Pancreas (tissue), 10 donors: ENCODE measurements at places on chromosomes 12 and 14. TPM values are rescaled to one million over a fixed set of nuclear protein-coding genes. Genes with fewer than 3 reads are reported as not detected.

The KLHL33 gene
- 0.09 TPM for total RNA-seq

The TAS2R20 gene
- total RNA-seq = 0.42 TPM

The MGAT2 gene
- 13.1 TPM for total RNA-seq

DNA sequence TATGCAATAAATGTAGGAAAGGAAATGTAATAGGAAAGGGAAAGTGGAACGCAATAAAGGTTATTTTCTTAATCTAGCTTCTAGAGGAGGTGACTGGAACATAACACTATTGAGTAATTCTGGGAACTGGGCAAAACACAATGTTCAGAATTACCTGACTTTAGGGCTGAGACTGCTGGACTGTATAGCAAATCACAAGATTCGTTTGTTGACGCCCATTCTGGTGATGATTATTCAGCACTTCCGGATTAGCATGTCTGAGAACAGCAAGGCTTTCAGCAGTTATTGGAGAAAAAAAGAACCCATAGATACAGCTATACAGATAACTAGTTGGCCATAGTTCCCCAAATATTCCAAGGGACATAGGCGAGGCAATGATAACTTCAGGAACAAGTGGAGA, 2.3 kb upstream of the KLRD1 start:
- no peak for DNase-seq
- H3K27me3 ChIP-seq = no peaks in the 10 kb centered on the region
- H3K36me3 ChIP-seq = no peaks in the 10 kb centered on the region
- no peak overlapping the region for H3K4me3 ChIP-seq
- H3K27ac ChIP-seq = no peak overlapping the region

DNA sequence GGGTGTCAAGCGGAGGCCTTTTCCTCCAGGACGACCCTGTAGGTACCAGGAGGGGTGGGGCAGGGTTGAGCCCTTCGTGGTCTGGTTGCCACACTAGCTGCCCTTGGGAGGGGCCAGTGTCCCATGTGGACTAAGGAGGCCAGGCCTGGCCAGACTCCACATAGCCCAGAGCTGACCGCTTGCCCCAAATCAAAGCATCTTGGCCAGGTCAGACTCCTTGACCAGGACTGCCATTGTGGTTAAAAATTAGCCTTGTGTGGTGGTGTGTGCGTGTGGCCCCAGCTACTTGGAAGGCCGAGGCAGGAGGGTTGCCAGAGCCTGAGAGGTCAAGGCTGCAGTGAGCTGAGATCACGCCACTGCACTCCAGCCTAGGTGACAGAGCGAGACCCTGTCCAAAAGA, 24.8 kb downstream of the ALDH2 start:
- no peak overlapping the region for H3K4me3 ChIP-seq
- H3K36me3 ChIP-seq = peaks cover 25% of the 10 kb centered on the region

DNA sequence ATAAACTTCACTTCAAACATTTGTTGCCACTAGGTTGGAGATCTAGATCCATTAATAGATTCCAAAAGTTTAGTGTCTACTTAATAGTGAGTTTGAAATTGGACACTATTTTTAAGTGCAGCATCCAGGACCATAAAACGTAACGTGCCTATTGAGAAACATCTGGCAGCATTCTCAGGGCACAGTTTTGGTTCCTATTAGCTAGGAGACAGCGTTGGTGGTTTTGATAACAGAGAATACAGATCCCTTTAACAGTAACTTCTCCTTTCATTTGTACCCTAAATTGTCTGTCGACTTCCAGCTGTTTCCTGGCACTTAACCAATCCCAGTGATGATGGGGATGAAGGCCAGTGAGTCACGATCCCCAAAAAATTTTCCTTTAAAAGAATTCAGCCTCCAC, 25.8 kb downstream of the KCNK10 start:
- no peaks in the 10 kb centered on the region for H3K4me1 ChIP-seq
- H3K36me3 ChIP-seq = no peaks in the 10 kb centered on the region
- no peak for DNase-seq
- H3K27me3 ChIP-seq = no peaks in the 10 kb centered on the region
- H3K27ac ChIP-seq = no peak overlapping the region

DNA sequence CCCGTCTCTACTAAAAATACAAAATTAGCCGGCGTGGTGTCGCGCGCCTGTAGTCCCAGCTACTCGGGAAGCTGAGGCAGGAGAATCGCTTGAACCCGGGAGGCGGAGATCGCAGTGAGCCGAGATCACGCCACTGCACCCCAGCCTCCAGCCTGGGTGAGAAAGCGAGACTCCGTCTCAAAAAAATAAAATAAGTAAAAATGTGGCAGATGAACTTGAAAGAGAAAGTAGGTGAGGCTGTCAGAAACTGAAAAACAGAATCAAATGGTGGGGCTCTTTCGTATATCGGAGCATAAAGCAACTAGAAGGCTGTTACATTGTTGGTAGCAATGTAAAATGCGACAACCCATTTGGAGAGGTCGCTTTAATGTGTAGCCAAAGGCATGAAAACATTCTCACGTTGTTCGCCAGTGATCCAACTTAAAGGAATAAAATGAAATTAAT, 767 bp upstream of the CCNT1 start:
- no peaks in the 10 kb centered on the region for H3K36me3 ChIP-seq
- H3K4me3 ChIP-seq = peak overlapping the region; percentile 35
- H3K27ac ChIP-seq = peak overlapping the region; percentile 76
- H3K27me3 ChIP-seq = no peaks in the 10 kb centered on the region
- peaks cover 25% of the 10 kb centered on the region for H3K4me1 ChIP-seq

GRCh38 chr12:124190312-124191023, 104.4 kb upstream of the RFLNA start:
- no peak for DNase-seq
- H3K4me3 ChIP-seq = no peak overlapping the region
- no peaks in the 10 kb centered on the region for H3K27me3 ChIP-seq
- no peak overlapping the region for H3K27ac ChIP-seq
- H3K36me3 ChIP-seq = no peaks in the 10 kb centered on the region

- no peak overlapping the region for H3K4me3 ChIP-seq
- H3K4me1 ChIP-seq = peaks cover 18% of the 10 kb centered on the region
- H3K36me3 ChIP-seq = no peaks in the 10 kb centered on the region
- H3K27me3 ChIP-seq = no peaks in the 10 kb centered on the region
- DNase-seq = no peak
These were observed 109.5 kb downstream of the ZFP36L1 start for GRCh38 chr14:68683326-68683725.

DNA sequence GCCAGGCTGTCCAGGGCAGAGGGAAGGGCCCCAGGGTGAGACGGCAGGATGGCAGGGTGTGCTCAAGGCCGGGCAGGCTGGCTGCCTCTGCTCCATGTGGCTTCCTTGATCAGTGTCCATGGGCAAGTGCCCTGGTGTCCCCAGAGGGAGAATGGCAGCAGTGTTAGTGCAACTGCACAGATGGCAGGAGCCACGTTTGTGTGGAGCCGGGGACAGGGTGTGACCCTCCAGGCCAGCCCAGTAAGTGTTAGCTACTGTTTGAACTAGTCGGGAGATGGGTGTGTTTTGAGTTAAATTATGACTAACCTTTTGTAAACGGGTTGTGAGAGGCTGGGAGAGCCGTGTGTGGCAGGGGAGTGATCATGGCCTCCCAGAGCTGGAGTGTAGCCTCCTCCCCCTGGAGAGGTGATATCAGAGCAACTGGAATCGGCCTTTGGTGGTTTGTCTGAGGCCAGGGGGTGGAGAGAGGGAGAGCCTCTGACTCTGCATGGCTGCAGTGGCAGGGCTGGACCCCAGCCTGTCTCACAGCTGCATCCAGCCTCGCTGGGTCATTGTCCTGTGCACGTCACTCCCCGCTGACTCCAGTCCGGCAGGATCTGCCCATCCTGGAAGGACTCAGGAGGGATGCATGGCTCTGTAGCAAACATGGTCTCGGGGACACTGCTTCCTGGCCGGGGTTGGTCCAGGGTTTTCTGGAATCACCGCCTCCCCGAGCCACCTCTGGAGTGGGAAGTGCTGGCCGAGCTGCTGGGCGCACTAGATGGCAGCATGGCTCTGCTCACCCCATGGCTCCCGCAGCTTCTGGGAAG, 27.8 kb downstream of the AACS start:
- peaks cover 5% of the 10 kb centered on the region for H3K4me1 ChIP-seq
- DNase-seq = no peak
- no peaks in the 10 kb centered on the region for H3K27me3 ChIP-seq
- H3K27ac ChIP-seq = peak overlapping the region; percentile 50
- no peak overlapping the region for H3K4me3 ChIP-seq
